ENCODE measurements at places on chromosomes 7 and 10.

GRCh38 chr7:12716722-12717121 is 29.3 kb downstream of the ARL4A start:
- DNase-seq: no peak

DNA sequence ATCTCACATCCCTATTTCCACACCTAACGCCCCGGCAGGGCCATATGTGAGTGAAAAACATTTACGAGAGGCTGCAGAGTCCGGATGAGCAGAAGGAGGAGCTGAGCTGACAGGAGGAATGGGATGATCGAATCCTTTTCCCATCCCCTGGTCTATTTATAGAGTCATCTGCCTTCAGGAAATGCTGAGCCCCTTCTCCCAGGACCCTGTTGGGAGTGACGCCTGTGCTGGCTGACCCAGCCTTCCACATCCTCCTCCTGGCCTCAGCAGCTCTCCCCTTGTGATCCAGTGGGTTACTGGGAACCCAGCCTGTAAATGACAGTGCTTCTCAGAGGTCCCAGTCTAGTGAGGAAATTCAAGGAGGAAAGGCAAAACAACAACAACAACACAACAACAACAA is 16.6 kb downstream of the DENND2A start:
- DNase-seq: no peak

DNA sequence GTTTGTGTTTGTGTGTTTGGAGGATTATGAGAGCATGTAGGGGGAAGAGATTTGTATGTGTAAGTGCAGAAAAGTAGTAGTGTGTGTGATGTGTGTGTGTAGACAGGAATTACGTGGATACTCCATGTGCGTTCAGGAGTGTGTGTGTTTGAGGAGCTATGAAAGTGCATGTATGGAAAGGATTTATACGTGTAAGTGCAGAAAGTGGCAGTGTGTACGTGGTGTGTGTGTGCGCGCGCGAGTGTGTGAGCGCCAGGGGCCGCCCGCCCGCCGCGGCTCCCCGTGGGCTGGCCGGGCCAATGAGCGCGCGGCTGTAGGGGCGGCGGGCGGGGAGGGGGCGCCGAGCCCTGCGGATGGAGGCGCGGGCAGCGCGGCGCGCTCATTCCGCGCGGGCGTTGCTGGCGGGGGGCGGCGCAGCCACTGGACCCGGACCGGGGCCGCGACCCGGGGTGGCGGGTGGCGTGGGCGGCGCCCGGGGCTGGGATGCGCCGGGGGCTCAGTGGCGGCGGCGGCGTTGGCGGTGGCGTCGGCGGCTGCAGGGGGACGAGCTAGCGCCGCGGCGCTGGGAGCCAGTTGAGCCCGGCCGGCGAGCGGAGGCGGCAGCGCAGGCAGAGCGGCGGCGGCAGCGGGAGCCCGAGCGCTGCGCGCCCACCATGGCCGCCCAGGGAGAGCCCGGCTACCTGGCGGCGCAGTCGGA is at the start of gene BICC1:
Gene BICC1 (plus strand): TSS at position 382 of the 697 bp plus-strand sequence. CDS start 272 bp downstream, at position 654.
- DNase-seq: peak; percentile 49

- no peak for DNase-seq
These were observed 329.8 kb downstream of the DNAJB6 start for GRCh38 chr7:157666530-157667040.

DNA sequence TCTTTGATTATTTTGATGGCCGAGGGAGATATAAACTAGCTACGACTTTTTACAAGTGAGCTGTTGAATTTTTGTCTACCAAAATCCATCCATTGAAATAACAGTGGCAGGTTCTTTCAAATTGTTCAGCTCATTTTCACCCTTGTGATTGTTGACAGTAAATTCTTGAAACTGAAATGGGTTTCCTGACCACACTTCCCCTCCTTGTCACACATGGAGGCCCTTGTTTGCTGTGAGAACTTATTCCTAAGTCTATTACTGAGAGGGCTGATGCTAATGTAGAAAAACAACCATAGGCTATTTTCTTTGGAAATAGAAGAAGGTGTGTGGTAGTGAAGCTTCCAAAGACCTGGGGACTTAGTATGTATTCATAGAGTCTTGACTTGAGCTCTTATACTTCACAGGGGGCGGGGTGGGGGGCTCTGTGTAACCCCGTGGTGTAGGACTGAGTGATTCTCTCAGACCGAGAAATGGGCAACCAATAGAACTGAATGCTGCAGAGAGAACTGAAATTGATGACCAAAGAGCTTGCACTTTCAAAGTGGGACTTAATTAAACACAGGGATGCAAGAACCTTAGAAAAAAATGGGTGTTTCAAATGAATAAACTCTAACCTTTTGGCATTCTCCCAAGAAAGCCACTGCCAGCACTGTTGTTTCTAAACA is 718.9 kb downstream of the CCSER2 start:
- DNase-seq: no peak

- DNase-seq: no peak
These were observed 21.0 kb upstream of the CCDC71L start for GRCh38 chr7:106681815-106682495.

- DNase-seq: no peak
These were observed 71.2 kb downstream of the GRB10 start for GRCh38 chr7:50711271-50712175.

DNA sequence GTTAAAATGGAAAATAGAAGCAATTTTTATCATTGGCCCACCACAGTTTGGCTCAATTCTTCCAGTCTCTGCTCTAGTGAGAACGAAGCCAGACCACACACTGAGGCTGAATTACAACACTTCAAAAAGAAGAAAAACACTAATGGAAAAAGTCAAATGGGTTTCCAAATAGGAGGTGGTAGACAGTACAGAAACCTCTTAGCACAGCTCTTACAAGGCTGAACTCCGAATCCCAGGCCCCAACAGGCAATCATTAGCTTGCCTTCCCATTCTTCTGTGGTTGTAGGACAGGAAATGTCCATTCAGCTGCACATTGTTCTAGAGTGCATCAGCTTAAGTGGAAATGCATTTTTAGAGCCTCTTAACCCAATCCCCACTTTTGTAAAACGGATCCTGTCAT is 115.1 kb upstream of the MEOX2 start:
- DNase-seq: no peak

- DNase-seq: no peak
These were observed 148.1 kb downstream of the SUGCT start for GRCh38 chr7:40282858-40283257.

DNA sequence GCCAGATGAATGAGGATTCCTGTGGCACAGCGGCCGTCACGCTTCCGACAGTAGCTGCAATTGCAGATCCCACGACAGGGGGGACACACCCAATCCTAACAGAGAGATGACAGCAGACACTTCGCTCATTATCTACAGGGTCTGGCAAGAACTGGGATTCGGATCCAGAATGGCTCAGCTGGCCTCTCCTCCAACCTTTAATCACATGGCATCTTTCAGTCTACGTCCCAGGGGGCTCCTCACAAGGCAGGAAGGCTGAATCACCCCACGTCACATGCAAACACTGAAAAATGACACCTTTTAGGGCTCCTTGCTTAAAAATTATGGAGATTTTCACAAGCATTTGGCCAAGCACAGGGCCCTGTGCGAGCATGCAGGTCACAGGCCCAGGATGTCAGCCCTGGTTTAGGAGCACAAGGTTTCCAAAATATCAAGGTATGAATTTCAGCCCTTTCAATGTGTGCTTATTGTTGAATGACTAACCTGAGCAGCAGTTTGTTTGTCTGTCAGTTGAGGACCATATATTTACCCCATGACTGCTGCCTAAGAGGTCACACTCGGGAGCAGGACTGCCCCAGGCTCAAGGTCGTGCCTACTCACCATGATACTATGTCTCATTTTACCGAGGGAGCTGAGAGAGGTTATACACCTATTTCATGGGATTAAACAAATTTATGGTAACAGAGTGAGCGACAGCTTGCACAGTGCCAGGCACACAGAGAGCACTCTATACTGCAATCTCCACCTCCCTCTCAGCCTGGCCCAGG is 42.5 kb downstream of the CDCA7L start:
- DNase-seq: no peak

- no peak for DNase-seq
These were observed 557 bp downstream of the TMEM120A start for GRCh38 chr7:75993689-75994387.

GRCh38 chr7:99563650-99564049 is 5.2 kb downstream of the ZNF655 start:
- DNase-seq: no peak

- no peak for DNase-seq
These were observed 694.9 kb upstream of the LRRN3 start for GRCh38 chr7:110396021-110396420.

- DNase-seq: no peak
These were observed 10.7 kb upstream of the UCN3 start for GRCh38 chr10:5354068-5354467.

DNA sequence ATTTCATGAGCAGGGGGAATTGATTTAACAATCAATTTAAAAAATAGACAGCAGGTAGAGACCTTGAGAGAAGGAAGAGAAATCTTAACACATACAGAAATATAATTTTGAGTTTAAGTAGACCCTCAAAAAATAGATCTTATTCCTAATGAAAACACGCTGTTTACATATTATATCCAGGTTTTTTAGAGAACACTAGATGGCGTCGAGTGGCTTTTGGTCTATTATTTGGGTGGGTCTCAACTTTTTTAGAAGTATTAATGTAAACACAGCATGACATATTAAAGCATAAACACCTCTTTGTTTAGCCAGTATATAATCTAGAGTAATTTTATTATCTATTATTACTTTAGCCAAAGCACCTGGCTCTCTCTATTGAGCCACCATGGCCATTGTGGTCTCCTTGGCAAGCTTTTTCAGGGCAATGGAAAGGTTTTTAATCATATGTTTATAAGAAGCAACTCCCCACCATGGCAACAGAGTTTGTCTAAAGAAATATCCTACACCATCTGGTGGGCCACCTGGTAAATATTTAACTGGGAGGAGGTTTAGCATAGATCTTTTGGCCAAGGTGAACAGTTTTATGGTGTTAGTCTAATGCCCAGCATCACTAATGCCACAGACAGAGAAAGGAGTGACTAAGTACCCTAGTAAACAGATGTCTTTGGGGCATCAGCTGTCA is 59.7 kb upstream of the PRSS1 start:
- DNase-seq: peak; percentile 86

- DNase-seq: no peak
These were observed 6.5 kb downstream of the TAF5 start for GRCh38 chr10:103374263-103374662.

DNA sequence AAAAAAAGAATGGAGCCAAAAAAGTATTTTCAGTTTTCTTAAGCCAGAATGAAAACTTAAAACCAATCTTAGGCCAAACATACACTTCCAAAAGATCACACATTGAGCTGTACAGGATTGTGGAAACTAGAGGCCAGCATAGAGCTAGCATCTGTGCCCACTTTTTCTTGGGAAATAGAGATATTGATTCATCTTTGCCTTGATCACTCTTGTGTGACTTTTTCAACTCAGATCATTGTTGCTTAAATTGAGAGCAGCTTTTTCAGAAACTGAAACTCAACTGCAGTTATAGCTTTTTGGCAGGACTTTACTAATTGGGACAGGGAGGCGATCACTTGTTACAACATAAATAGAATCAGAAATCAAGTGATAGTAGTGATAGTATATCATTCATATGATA is 132.2 kb downstream of the PRKG1 start:
- no peak for DNase-seq

DNA sequence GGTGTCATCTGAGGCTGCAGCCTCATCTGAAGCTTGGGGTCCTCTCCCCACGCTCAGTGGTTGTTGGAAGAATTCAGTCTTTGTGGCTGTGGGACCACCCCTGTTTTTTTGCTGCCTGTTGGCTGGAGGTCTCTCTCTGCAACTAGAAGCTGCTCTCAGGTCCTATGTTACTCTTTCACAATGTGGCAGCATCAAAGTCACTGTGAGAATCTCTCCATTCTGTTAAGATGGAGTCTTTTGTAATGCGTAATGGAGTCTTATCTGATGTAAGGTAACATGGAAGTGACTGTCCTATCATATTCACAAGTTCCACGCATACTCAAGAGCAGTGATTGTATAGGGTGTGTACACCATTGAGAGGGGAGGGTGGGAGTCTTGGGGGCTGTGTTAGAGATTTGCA is 24.9 kb downstream of the TSPAN13 start:
- no peak for DNase-seq

DNA sequence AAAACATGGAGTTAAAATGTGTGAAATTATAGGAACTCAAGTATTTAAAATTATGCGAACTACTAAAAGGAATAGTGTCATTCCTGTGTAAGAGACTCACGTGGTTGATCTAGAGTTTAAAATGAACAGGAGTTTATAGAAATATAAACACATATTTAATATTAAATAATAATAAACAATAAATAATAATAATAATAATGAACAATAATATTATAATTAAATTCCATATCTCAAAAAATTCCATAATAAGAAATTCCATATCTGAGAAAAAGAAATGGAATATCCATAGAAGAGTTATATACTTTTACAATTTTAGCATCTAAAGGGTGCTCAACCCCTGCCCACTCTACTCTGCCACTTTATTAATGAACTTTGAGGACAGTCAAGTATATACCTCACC is 429.6 kb downstream of the TNS3 start:
- no peak for DNase-seq

DNA sequence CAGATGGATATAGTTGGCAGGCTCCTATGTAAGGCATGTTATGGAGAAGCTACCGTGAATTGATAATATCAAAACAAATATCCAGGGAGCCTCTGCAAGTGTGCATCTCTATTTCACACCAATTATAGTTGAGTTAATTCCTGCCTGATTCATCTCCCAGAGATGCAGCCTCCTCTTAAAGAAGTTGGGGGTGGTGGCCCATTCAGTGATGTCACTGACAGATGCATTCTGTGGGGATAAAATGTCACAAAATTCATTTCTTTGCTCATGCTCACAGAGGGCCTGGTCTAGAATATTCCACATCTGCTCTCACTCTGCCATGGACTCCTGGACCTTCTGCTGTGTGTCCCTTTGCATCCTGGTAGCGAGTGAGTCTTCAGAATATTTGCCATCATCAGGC is 189.1 kb upstream of the PRSS1 start:
- no peak for DNase-seq

- no peak for DNase-seq
These were observed 8.4 kb upstream of the PURB start for GRCh38 chr7:44893710-44894234.

DNA sequence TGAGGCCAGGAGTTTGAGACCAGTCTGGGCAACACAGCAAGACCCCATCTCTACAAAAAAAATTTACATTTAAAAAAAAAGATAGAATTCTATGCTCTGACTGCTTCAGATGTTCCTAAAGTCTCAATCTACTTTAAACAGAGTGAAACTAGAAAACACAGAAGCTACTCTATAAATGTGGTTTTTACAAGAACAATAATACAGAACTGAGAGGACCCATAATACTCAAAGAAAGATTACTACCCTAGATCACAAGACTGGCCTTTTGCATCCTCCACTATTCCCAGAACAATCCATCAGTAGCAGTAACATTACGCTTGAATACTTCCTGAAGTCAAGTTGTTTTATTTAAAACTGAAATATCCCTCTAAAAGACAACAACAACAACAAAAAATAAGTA is 119.4 kb downstream of the ZFAND4 start:
- DNase-seq: no peak

GRCh38 chr10:124138195-124138882 is 44.9 kb upstream of the CHST15 start:
- DNase-seq: no peak

- DNase-seq: no peak
These were observed 12.1 kb downstream of the PNLIPRP1 start for GRCh38 chr10:116602648-116603400.
